ENCODE measurements at places on chromosomes 16 and 17.

DNA sequence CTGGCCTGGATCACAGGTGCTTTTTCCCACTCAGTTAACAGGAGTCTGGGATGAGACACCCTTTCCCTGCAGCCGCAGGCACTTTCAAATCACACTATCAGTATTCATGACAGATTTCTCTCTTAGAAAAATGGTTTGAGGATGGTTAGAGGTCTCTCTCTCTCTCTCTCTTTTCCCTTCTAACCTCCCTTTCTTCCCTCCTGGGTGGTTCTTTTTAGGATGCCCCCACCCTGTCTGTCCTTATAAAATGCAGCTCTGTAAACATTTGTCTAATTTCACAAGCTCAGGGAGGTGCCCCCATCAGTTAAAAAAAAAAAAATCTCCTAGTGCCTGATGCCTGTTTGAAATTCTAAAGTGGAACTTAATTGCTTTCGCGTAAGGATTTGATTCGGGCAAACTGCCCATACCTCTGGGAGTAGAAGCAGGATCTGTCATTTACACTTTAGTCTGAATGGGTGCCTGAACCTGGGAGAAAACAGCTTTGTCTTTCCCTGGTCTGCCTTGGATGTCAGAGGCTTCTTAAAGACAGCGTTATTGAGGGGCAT lies 158.8 kb downstream of the CCDC182 start:
- DNase-seq, result no peak

- DNase-seq, result no peak
Observed at GRCh38 chr17:48488548-48489106, 42.2 kb downstream of the HOXB1 start.

DNA sequence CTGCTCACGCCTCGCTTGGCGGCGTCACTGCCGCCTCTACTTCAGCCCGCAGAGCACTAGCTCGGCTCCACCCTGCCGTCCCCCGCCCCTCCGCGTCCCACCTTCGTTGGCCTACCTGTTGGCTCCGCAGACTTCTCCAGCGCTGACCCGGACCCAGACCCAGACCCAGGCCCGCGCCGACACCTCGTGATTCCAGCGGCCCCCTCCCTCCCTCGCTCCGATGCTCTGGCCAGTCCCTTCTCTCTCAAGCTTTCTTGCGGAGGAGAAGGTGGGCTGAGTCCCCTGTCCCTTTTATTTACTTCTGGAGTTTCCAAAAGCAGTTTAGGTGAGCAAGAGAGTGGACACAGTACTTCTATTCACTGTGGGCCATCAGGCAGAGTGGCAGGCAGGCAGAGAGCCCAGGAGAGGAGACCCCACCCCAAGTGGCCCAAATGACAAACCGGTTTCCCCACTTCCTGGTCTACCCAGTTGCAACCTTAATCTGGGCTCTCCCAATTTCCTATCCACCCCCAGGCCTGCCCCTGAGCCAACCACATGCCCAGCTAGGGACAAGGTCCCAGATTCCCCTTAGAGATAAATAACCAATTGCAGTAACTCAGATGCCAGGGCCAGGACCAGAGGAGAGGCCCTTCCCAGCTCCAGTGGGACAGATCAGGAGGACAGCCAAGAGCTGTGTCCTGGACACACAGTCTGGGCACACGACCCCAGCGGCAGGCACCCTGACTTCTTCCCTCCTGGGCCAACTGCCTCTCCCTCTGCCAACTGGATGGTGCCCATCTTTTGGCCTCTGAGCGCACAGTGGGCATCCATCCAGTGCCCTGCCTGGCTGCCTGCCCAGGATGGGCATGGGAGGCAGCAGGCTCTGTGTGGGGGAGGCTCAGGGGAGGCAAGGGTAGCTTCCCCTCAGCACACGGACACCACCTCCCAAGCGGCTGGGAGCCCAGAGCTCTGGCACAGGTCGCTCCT lies 1.2 kb upstream of the SRCIN1 start:
- DNase-seq, result no peak

GRCh38 chr17:63703029-63703428 lies 3.1 kb upstream of the LIMD2 start:
- DNase-seq, result no peak

DNA sequence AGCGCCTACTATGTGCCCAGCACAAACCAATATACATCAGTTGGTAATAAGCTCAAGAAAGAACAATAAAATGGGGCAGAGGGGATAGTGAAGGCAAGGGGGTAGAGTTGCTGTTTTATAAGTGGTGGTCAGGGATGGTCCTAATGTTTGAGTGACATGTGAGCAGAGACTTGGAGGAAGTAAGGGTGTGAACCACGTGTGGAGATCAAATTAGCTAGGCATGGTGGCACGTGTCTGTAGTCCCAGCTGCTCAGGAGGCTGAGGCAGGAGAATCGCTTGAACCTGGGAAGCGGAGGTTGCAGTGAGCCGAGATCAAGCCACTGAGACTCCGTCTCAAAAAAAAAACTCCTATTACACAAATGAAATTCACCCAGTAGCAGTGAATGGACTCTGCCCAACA lies 56.5 kb downstream of the IRX6 start:
- no peak for DNase-seq

DNA sequence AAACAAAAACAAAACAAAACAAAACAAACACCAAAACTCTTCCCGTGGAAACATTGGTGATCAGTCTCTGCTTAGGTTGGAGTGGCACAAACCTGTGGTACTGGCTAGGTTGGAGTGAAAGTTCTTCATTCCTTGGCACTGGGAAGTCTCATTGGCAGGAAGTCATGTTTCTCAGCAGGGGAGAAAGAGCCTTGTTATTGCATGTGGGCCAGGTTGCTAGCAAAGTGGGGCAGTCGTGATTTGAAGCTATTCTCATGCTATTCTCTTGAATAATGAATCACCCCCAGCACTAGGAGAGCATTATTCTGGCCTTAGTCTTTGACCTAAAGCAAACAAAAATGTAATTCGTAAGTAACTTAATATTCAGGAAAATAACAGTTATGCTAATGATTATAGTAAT lies 24.3 kb upstream of the B4GALNT2 start:
- no peak for DNase-seq

GRCh38 chr17:40064971-40065768 lies 2.4 kb downstream of the THRA start:
- DNase-seq, result peak; percentile 36

- no peak for DNase-seq
Observed at GRCh38 chr16:9820476-9821246, 361.6 kb downstream of the GRIN2A start.

DNA sequence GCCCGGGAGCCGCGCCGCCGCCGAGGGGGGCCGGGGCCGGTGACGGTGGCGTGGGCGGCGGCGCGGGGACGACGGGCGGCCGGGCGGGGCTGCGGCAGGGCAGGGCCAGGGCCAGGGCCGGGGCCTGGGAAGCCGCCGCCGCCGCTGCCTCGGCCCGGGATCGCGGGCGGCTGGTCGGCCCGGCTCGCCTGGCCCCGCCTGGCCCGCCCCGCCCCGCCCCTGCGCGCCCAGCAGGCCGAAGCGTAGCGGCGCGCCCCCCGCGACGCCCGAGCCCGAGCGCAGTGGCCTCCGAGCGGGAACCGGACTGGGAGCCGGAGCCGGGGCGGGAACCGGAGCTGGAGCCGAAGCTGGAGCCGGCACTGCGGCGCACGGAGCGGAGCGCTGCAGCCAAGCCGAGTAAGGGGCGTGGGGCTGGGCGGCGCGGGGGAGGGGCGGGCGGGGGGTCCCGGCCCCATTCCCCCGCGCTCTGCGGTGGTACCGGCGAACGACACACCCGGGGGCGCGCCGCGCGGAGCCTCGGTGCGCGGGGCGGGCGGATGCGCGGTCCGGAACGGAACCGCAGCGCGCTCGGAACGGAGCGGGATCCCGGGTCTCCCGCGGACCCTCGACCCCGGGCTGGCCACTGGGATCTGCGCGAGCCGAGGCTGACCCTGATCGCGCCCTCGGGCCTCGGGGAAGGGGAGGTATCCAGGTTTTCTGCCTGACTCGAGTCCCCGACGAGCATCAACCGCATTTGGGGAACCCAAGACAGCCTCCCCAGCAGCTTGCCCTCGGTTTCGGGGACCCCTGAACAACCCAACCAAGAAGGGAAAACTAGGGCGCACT lies at the start of gene BEAN1:
BEAN1 (plus strand) TSS at position 260 of the 825 bp plus-strand sequence. CDS start 10,382 bp downstream, outside the sequence.
- DNase-seq, result no peak

GRCh38 chr16:73949574-73950320 lies 346.9 kb upstream of the PSMD7 start:
- peak; percentile 17 for DNase-seq

- DNase-seq, result no peak
Observed at GRCh38 chr17:17957584-17957916, 14.7 kb downstream of the TOM1L2 start.
